ENCODE measurements at places on chromosomes 11 and 22. TPM values are rescaled to one million over a fixed set of nuclear protein-coding genes. Genes with fewer than 3 reads are reported as not detected.

DNA sequence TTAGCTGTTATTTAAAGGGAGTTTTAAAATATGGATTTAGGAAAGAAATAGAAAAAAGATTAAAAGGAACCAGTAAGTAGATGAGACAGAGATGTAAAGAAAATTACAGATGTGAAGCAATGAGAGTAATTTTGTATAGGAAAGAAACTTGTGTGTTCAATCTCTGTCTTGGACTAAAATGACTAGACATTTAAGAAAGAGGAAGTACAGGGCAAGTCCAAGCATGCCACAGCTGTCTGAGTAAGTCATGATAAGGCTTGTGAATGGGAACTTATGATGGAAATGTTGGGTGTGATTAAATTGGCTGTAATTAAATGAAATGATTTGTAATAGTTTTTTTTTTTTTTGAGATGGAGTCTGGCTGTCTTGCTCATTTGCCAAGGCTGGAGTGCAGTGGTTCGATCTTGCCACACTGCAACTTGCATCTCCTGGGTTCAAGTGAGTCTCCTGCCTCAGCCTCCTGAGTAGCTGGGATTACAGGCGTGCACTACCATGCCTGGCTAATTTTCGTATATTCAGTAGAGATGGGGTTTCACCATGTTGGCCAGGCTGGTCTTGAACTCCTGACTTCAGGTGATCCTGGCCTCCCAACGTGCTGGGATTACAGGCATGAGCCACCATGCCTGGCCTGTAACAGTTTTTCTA lies 5.9 kb upstream of the ACY3 start:
- no peak for DNase-seq

GRCh38 chr11:15607361-15608036 lies 492.8 kb downstream of the INSC start:
- no peak for DNase-seq

DNA sequence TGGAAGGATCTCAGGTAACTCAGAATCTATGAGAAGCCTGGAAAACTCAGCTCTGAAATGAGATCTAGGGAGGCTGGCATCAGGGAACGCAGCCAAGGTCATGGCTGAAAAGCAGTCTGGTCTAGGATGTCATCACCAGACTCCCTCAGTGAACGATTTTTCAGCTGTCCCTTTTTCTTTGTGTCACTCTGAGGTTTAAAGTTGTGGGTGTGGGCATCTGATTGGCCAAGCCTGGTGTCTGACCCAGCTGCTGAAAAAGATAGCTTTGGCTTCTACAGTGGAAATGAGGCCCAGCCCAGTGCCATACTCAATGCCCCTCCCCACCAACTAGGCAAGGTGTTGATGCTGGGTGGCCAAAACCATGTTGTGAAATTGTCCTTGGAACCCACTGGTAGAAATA lies 14.5 kb downstream of the RPS3 start:
- DNase-seq: peak; percentile 80

DNA sequence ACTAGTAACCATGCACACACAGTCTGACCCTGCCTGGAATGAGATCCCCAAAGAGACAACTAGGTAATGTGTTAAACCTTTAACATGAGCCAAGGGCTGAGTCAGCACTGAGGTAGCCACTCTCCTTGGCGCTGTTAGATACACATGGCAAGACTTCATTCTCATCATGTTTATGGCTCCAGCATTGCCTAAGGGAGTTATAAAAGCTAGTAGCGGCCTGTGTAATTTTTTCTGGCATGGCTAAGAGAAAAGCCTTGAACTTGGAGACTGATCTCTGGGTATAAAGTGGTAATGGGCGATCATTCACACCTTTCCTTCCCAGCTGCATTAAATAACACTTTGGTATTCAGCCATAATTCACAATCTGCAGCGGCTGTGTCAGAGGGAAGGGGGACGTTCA lies 779.7 kb upstream of the LRRC4C start:
- DNase-seq: no peak

The CHRDL2 gene
- total RNA-seq: 5.3 TPM

The CDC42EP1 gene
- 73.9 TPM for total RNA-seq

All from testis (tissue), 5 donors.